ENCODE measurements at places on chromosomes 2 and 18.

DNA sequence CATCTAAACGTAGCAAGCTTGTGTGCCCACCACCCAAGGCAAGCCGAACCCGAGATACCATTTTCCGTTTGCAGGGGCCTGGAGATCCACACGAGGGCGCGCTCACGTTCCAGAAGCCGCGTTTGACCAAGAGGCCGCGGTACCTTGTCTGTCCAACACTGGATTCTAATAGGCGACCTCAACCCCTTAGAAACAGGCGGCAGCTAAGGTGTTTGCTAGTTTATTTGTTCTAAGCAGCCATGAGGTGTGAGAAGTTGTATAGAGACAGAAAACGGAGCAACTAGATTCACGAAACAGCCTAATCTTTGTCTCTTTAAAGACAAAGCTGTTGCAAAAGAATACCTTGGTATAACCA is 4.2 kb downstream of the HOXD11 start:
- H3K27ac ChIP-seq = no peak overlapping the region
- no peaks in the 10 kb centered on the region for H3K4me1 ChIP-seq
- no peaks in the 10 kb centered on the region for H3K36me3 ChIP-seq
- no peak for DNase-seq

DNA sequence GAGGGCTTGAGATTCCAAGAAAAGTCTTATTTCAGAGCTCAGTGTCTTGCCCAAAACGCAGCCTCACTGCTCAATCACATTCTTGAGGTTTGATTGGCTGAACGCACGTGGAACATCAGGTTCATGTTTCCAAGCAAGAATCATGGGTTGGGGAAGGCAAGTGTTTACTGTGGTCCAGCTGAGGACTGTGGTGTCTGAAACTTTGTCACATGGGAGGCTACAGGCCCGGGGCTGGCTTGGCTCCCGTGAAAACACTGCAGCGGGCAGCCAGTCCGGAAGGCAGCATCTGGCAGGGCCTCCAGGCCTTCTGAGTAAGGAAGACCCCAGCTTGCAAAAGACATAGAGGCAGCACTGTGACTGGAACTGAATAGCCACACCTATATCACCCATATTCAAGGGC is 84.7 kb downstream of the POLR1A start:
- H3K36me3 ChIP-seq = no peaks in the 10 kb centered on the region
- H3K4me3 ChIP-seq = no peak overlapping the region
- H3K27ac ChIP-seq = no peak overlapping the region
- peak; percentile 3 for DNase-seq
- H3K27me3 ChIP-seq = no peaks in the 10 kb centered on the region

GRCh38 chr2:239638376-239638775 is 237.6 kb upstream of the HDAC4 start:
- no peak for DNase-seq
- no peak overlapping the region for H3K27ac ChIP-seq
- H3K4me1 ChIP-seq = no peaks in the 10 kb centered on the region
- H3K4me3 ChIP-seq = no peak overlapping the region
- no peaks in the 10 kb centered on the region for H3K36me3 ChIP-seq
- H3K27me3 ChIP-seq = no peaks in the 10 kb centered on the region

- no peaks in the 10 kb centered on the region for H3K27me3 ChIP-seq
- H3K27ac ChIP-seq = no peak overlapping the region
- DNase-seq = no peak
- no peaks in the 10 kb centered on the region for H3K36me3 ChIP-seq
- H3K4me3 ChIP-seq = no peak overlapping the region
- H3K4me1 ChIP-seq = no peaks in the 10 kb centered on the region
These were observed 102.7 kb downstream of the TWIST2 start for GRCh38 chr2:238950551-238950950.

- DNase-seq = no peak
- H3K4me3 ChIP-seq = no peak overlapping the region
- H3K36me3 ChIP-seq = peaks cover 23% of the 10 kb centered on the region
These were observed 114.0 kb downstream of the NOL10 start for GRCh38 chr2:10575609-10576280.

- peaks cover 10% of the 10 kb centered on the region for H3K4me1 ChIP-seq
- H3K27ac ChIP-seq = no peak overlapping the region
- no peak overlapping the region for H3K4me3 ChIP-seq
- DNase-seq = no peak
- no peaks in the 10 kb centered on the region for H3K27me3 ChIP-seq
These were observed 98.7 kb downstream of the STPG4 start for GRCh38 chr2:47056374-47056773.

GRCh38 chr2:164667566-164667965 is 46.3 kb upstream of the GRB14 start:
- no peaks in the 10 kb centered on the region for H3K27me3 ChIP-seq
- no peaks in the 10 kb centered on the region for H3K4me1 ChIP-seq
- H3K4me3 ChIP-seq = no peak overlapping the region
- no peak overlapping the region for H3K27ac ChIP-seq
- H3K36me3 ChIP-seq = no peaks in the 10 kb centered on the region

DNA sequence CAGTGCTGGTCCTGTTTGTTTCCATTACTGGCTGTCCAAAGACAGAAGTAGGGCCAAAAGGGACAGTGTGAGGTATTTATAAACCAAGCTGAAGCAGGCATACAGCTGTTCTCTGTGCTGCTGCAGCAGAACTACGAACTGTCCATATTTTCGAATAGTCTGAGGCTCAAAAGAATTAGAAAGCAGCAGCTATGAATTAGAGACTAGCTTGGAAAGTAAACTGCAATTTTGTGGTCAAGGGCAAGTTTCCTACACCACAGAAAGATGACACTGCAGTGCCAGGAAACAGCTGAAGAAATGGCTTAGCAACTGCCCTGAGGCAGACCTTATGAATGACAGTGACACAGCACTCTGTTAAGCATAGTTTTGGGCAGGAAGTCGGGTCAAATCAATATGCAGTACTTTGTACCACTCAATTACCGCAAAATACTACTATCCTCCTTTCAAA is 125.3 kb downstream of the TMEM131 start:
- no peak overlapping the region for H3K4me3 ChIP-seq
- H3K27ac ChIP-seq = no peak overlapping the region
- no peaks in the 10 kb centered on the region for H3K27me3 ChIP-seq
- no peak for DNase-seq
- H3K36me3 ChIP-seq = no peaks in the 10 kb centered on the region
- peaks cover 28% of the 10 kb centered on the region for H3K4me1 ChIP-seq

GRCh38 chr2:64749446-64749845 is 95.7 kb upstream of the SERTAD2 start:
- H3K4me1 ChIP-seq = peaks cover 17% of the 10 kb centered on the region
- H3K27me3 ChIP-seq = no peaks in the 10 kb centered on the region
- peak overlapping the region; percentile 96 for H3K4me3 ChIP-seq
- DNase-seq = no peak
- no peaks in the 10 kb centered on the region for H3K36me3 ChIP-seq

- no peaks in the 10 kb centered on the region for H3K36me3 ChIP-seq
- no peak for DNase-seq
- H3K27ac ChIP-seq = no peak overlapping the region
These were observed 663.3 kb upstream of the ACVR2A start for GRCh38 chr2:147181351-147182029.

DNA sequence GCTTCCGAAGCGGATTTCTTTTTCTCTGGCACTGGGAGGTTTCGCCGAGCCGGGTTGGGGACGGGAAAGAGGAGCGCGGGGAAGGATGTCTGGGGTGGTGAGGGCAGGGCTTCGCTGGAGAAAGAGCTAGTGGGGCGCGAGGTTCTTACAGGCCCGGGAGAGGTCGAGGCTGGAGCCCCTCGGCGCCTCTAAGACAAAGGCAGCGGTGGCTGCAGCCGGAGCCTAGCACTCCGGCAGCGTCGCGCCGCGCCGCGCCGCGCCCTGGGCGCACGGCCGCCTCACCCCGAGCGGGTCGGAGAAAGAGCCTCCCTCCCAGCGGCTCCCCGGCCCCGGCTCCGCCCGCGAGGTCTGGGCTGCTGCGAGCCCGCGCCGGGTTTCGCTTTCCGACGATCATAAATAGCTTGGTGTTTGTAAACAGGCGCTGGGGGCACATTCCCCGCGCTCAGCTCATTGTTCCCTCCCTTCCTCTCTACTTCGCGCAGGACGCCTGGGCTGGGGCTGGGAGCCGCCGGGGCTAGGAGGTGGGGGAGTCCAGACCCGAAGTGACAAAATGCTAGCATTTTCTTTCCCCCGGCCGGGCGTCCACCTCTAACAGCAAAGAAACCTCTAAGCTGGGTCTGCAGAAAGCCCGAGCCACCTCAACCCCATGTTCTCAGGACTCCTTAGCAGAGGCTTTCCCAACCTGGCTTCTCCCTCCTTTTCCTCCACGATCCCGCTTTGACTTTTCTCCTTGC is 813 bp upstream of the MEIS1 start:
- no peak overlapping the region for H3K27ac ChIP-seq
- no peaks in the 10 kb centered on the region for H3K27me3 ChIP-seq
- peak overlapping the region; percentile 22 for H3K4me3 ChIP-seq
- no peaks in the 10 kb centered on the region for H3K36me3 ChIP-seq
- no peak for DNase-seq
- H3K4me1 ChIP-seq = peaks cover 4% of the 10 kb centered on the region

- no peak overlapping the region for H3K4me3 ChIP-seq
- H3K36me3 ChIP-seq = no peaks in the 10 kb centered on the region
- no peak overlapping the region for H3K27ac ChIP-seq
- no peaks in the 10 kb centered on the region for H3K4me1 ChIP-seq
These were observed 500.9 kb upstream of the NXPH2 start for GRCh38 chr2:139281124-139281523.
